ENCODE measurements at places on chromosomes 11 and 22.

DNA sequence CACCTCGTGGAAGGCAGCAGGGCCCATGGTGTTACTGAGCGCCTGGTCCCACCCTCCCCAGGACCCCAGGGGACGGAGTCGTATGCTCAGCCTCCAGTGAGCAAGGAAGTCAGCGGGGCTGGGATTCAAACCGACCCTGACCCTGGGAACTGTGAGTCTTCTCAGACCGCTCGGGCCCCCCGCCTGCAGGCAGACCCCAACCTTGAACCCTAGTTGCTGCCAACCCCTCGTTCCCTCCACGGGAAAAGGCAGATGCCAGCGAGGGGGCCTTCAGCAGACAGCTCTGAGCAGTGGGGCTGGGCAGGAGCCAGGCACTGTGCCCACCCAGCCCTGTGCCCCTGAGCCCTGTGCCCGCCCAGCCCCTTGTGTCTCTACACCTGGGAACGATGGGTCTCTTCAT is 6.4 kb downstream of the SLC16A8 start:
- no peak for DNase-seq

- no peak for DNase-seq
These were observed 47.6 kb upstream of the OR8B8 start for GRCh38 chr11:124493016-124493655.

DNA sequence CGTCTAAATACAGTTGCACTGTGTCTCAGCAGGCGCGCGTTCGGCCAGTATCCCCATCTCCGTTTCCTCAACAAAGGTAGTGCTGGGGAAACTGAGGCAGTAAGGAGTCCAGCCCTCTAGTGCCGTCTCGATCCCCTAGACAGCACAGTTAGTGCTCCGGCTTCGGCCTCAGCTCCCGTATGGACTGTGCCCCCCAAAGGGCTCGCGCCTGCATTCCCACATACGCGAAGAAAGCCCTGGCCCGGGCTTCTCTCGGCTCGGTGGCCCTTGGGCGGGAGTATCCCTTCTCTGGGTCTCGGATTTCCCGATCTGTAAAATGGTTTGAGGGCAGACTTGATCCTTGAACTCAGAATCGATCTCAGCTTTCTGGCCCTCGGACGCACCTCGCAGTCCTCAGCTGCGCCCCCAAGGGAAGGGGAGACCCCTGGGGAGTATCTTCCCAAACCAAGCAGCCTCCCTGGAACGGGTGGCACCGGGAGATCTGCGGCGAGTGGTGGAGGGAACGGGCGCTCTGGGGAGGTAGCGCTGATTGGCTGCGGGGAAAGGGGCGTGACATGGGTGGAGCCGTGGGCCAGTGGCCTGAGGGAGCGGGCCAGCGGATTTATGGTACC is 759 bp upstream of the PEX16 start:
- DNase-seq = peak; percentile 21

DNA sequence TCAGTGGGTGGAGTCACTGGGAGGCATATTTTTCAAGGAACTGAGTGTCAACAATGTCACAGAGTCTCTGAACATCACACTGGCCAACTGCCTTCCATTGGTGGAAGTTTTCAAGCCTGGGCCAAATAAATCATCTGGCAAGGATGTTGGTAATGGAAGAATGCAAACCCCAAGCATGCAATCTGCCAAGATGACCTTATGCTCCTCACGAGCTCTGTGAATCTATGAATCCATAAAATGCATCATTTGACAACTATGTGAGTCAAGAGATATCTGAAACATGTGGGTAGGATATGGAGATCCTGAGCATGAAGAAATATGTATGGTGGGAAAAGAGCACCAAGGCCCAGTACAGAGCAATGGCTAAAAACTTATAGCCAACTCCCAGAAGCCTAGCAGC is 122.2 kb downstream of the PLEKHA7 start:
- DNase-seq = no peak

DNA sequence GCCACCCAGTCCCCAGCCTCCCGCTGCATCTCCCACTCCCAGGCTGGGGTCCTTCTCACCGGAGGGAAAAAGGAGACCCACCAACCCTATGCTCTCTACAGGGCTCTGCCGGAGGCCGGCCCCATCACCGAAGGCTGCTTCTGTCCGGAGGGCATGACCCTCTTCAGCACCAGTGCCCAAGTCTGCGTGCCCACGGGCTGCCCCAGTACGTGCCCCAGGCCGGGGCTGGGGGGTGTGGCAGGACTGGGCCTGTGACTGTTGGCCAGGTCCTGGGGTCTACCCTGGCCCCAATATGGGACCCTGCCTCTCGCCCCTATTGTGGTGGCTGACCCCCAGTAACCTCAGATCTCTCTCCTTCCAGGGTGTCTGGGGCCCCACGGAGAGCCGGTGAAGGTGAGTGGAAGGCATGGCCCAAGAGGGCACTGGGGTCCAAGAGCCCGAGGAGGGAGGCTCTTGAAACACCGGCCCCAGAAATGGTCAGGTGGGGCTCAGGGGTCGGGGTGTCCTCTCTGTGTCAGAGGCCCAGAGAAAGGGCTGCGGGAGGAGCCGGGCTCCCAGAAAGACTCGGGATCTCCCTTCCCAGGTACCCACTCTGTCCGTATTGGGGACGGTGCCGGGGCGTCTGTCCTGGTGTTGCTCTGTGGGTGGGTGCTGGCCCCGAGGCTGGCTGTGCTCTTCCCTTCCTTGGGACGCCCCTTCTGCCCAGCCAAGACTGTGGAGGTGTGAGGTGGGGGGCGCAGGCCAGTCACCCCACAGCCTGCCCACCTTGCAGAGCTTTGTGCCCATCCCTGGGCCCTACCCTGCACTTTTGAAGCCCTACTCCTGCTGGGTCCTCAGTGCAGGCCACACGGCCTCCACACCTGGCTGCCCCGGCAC is 26.1 kb upstream of the MUC5B start:
- DNase-seq = no peak

DNA sequence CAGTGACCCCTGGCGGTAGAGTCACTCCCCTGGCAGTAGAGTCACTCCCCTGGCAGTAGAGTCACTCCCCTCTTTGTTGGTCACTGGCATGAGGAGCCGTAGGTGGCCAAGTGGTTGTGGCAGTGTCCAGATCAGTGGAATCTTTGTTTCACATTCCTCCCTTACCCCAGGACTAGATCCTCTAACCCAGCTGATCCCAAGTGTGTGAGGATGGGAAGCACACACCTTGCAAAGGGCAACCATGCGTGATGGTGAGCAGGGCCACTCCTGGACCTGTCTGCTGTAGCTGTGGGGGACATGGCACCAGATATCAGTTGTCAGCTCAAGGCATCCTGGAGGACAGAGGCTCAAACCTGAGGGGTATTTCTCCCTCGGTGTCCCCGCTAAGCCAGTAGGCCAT is 37.8 kb downstream of the OSBP2 start:
- no peak for DNase-seq

- no peak for DNase-seq
These were observed 110.5 kb downstream of the ATG16L2 start for GRCh38 chr11:72924568-72925190.

- no peak for DNase-seq
These were observed 9.4 kb downstream of the CCDC188 start for GRCh38 chr22:20141186-20142077.

- no peak for DNase-seq
These were observed 55.2 kb downstream of the PICALM start for GRCh38 chr11:86013713-86014112.

DNA sequence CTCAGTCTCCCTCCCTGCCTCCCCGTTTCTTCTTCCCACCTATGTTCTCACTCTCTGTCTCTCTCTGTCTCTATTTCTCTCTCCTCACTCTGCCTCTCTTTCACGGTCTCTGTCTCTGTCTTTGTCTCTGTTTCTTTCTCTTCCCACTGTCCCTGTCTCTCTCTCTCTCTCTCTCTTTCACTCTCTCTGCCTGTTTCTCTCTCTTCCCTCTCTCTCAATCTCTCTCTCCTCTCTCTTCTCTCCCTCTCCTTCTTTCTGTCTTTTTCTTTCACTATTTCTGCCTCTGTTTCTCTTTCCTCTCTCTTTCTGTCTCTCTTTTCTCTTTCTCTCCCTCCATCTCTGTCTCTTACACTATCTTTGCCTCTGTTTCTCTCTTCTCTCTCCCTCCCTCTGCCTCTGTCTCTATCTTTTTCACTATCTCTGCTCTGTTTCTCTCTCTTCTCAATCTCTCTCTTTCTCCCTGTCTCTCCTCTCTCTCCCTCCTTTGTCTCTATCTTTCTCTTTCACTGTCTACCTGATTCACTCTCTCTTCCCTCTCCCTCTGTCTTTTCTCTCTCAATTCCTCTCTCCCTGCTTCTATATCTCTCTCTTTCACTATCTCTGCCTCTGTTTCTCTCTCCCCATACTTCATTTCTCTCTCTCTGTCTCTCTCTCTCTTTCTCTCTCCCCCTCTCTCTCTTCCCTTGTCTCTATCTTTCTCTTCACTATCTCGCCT is 5.4 kb downstream of the APLNR start:
- no peak for DNase-seq

DNA sequence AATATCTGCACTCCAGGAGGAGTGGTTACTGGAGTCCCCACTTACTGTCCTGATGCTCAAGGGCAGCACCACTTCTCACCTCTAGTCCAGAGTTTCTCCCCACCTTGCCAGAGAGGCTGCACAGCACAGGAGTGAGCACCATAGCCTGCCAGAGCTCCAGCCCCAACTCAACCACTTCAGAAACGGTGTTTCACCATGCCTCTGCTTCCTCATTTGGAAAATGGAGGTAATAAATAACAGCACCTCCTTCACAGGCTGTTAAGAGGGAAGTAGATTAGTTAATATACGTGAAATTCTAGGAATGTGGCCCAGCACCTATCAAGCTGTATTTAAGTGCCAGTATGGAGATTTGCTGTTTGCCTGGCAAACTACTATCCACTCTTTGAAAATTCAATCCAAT is 63.0 kb downstream of the GALNT18 start:
- DNase-seq = no peak

DNA sequence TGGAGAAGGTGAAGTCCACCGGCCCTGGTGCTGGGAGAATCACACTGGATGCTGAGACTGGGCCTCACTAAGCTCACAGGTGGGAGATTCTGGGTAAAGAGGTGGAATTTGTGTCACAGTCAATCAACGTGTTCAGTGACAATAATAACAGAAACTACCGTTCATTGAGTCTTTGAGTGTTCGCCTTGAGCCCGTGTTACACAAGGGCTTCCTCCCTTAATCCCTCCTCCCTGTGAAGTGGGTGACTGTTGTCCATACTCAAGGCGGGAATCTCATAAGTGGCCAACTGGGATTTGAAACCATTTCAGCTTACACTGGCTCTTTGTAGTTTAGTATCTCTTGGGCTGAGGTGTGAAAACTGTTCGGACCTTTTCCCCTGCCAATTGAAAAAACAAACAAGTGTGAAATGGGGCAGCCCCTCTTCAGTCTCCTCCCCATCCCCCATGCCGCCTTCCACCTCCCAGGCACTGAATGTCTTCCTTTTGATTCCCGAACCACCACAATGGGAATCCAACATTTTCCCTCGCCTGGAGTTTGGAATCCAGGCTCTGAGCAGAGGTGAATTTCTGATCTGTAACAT is 502.4 kb downstream of the MIAT start:
- no peak for DNase-seq

DNA sequence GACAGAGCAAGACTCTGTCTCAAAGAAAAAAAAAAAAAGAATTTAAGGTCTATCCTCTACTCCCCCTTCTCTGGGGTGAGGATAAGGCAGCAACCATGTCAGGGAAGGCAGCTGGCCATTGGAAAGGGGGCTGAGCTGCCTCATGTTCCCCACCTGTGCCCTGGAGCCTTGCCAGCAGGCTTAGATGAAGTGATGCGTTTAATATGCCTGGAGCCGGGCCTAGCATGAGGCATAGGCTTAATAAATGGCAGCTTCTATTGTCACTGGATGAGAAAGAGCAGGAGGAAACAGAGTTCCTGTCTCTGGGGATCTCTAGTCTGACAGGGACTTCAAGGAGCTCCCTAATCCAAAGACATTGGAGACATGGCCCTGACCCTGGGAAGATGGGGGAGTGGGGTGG is 3.2 kb upstream of the KCNE3 start:
- DNase-seq = no peak

- DNase-seq = no peak
These were observed 940.0 kb downstream of the BRD1 start for GRCh38 chr22:48887394-48888332.

GRCh38 chr22:42978453-42979103 is 36.4 kb downstream of the PACSIN2 start:
- no peak for DNase-seq
